ENCODE measurements at places on chromosomes 12 and 14. TPM values are rescaled to one million over a fixed set of nuclear protein-coding genes. Genes with fewer than 3 reads are reported as not detected.

Gene CFAP54
- 13.8 TPM for total RNA-seq

Gene MYRFL
- 1.3 TPM for total RNA-seq

Gene ZBTB42
- total RNA-seq: 0.63 TPM

Gene RERGL
- 0.94 TPM for total RNA-seq

Gene ASCL1
- total RNA-seq: 15.0 TPM

Gene KRT79
- total RNA-seq: not detected

Gene NDUFA12
- 65.4 TPM for total RNA-seq

Gene AKAP5
- total RNA-seq: 19.1 TPM

Gene OR10G3
- not detected for total RNA-seq

Gene CCDC177
- total RNA-seq: 8.8 TPM

Gene KCNA5
- total RNA-seq: 2.5 TPM

Gene KRT71
- not detected for total RNA-seq

Gene CPNE6
- total RNA-seq: 27.2 TPM

Gene ACOT6
- not detected for total RNA-seq

Gene GPR137C
- total RNA-seq: 33.2 TPM

Gene B3GNT4
- 18.2 TPM for total RNA-seq

Gene TMTC1
- total RNA-seq: 38.2 TPM

Gene IL26
- total RNA-seq: not detected

Gene PPM1H
- total RNA-seq: 9.7 TPM

Gene C1R
- total RNA-seq: 1.6 TPM

Gene SYCP3
- 1.3 TPM for total RNA-seq
